ENCODE measurements at places on chromosomes 5 and 9. TPM values are rescaled to one million over a fixed set of nuclear protein-coding genes. Genes with fewer than 3 reads are reported as not detected.

The ROPN1L gene
- total RNA-seq: not detected

The PRLR gene
- total RNA-seq: 1.6 TPM

The PTPA gene
- 48.2 TPM for total RNA-seq

The FOXD4L6 gene
- not detected for total RNA-seq

The MAMDC2 gene
- total RNA-seq: 2.8 TPM

The SLCO6A1 gene
- total RNA-seq: not detected

The TAS2R1 gene
- not detected for total RNA-seq

The PTCD2 gene
- 13.6 TPM for total RNA-seq

The ACTBL2 gene
- not detected for total RNA-seq

The SOX30 gene
- total RNA-seq: not detected

The MEIKIN gene
- total RNA-seq: not detected

The PCAT7 gene
- 0.09 TPM for total RNA-seq

The ORM2 gene
- not detected for total RNA-seq

The DMGDH gene
- 7.3 TPM for total RNA-seq

The TNC gene
- total RNA-seq: 8.3 TPM

The SHOC1 gene
- total RNA-seq: 0.09 TPM

The GPR151 gene
- total RNA-seq: not detected

The SPINK14 gene
- total RNA-seq: not detected

The PCDHGA1 gene
- total RNA-seq: 0.90 TPM

The PCDHB13 gene
- total RNA-seq: 0.27 TPM

The RAI14 gene
- 85.9 TPM for total RNA-seq

The PCDHGA11 gene
- 17.8 TPM for total RNA-seq

The BICD2 gene
- 39.7 TPM for total RNA-seq

The FAXDC2 gene
- total RNA-seq: 17.4 TPM

The PPP2R2B gene
- 1.6 TPM for total RNA-seq

All from fibroblast of the aortic adventitia (primary cell).